Stimulated activated CD4-positive, alpha-beta T cell treated with anti-CD3 and anti-CD28 coated beads, Interleukin-1b, Interleukin-23, amount 100 ng/mL, for 1 hour (primary cell): ENCODE measurements at places on chromosomes 13 and 19.

GRCh38 chr13:94157705-94158218, 321.7 kb downstream of the DCT start:
- no peak for DNase-seq

DNA sequence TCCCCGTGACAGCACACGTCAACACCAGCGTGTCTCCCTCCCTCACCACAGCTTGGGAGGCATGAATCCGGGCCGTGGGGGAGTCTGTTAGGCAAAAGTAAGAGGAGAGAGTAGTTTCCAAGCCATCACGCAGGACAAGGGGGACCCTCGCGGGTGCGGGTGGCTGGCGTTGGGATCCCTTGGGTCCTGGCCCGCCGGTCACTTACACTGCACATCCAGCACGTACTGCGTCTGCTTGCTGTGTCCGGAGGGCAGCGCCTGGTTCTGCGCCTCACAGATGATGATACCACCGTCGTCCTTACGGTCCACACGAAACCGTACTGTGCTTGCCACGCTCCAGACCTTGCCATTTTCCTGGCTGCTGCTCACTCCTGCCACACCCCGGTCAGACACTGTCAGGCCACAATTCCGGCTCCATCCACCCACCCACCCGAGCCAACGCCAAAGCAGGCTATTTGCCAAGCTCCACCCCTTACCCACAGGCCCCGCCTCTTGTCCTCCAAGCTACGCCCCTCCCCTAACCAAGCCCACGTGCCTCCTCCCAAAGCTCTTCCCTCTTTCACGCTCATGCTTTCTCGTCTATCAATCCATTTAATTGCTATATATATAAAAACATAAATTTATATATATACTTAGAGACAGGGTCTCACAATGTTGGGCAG, 6.6 kb upstream of the ZNF428 start:
- DNase-seq = no peak

GRCh38 chr13:68714292-68714691, 1393.3 kb upstream of the ATXN8OS start:
- DNase-seq = no peak

DNA sequence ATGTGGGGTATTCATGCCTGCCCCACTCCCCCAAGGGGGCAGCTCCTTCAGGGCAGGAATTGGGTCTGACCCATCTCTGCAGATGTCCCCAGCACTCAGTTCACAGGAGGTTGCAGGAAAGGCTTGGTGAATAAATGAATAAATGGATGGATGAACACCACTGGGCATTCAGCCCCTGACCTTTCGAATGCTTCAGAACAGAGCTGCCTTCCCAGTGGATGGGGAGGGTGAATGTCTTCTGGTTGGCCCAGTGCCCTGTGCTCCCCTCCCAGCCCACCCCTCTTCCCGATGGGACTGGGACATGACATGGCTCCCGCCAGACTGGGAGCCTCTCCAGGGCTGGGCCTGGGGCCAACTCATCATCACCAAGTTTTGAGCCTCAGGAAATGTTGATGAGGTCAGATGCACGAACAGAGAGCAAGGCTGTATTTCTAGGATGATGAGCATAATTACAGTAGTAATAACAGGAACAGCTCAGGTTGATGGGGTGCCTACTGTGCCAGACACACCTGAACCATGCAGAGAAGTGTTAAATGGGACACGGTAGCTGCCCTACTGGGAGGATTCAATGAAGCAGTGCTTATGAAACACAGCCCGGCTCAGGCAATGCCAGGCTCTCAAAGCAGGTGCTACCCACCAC, 25.7 kb downstream of the VRK3 start:
- no peak for DNase-seq
